ENCODE measurements at places on chromosomes 12 and 14. TPM values are rescaled to one million over a fixed set of nuclear protein-coding genes. Genes with fewer than 3 reads are reported as not detected.

DNA sequence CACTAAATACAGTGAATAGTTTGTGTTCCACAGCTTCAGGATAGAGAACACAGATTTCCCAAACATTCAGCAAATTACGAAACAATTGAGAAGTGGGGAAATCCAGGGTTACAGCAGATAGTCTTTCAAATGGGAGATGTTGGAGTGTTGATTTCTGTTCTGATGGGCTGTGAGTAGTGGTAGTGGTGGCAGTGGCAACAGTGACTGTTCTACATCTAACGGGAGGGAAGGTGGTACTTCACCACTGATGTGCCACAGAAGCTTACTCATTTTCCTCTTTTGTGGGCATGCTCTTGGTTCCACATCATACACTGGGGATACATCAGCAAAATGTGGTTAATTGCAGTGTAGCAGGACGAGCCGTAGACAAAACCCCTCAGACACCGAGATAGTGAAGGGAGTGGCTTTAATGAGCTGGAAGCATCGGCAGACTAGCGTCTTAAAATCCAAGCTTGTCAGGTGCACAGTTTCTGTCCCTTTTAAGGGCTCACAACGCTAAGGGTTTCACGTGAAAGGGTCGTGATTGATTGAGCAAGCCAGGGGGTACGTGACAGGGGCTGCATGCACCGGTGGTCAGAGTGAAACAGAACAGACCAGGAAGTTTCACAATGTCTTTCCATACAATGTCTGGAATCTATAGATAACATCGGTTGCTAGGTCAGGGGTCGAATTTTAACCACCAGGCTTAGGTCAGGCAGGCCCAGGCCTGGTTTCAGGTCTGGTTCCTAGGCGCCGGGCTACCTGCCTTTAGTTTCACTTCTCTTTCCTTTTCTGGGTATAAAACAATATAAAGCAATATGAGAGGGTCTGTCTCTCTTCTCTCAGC lies 330.6 kb upstream of the FBXO33 start:
- DNase-seq = no peak

LRTM2 gene
- not detected for total RNA-seq

PTPRB gene
- 0.17 TPM for total RNA-seq

POTEM gene
- total RNA-seq = not detected
